ENCODE measurements at places on chromosomes 2 and 18.

DNA sequence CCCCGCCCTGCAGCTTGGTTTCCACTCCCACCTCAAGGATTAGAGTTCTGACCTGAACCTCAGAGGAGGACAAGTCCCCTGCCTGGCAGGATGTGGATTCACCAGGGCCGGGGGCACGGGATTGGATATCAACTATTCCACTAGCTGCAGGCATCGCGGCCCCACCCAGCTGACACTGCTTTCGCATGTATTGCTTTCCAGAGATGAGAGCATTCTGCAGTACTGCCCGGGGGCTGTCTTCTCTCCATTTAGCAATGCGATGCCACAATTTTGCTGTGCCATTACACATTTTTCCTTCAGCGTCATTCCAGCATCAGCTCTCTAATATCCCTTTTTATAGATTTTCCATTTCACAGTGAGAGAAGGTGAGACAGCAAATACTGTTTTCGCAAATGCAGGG lies 42.0 kb downstream of the CTIF start:
- DNase-seq = no peak

- no peak for DNase-seq
Observed at GRCh38 chr2:186445506-186445905, 40.6 kb upstream of the ZC3H15 start.

DNA sequence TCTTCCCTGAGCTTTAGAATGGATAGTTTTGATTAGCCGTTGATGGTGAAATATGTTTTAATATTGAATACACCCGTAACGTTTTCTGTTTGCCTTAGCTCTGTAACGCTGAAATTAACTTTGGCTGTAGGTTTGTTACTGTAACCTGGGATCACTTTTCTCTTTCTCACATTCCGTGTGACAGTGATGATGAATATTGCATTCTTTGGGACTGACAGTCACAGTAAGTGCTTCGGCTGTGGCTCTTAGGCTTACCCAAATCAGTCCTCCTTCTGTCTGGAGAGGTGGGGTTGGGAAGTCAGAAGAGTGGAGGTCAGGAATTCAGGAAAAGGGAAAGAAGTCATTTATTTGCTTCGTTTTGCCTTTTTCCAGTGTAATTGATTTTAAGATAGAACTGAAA lies 18.0 kb downstream of the RMC1 start:
- DNase-seq = no peak

- DNase-seq = no peak
Observed at GRCh38 chr2:57880446-57880845, 166.2 kb upstream of the VRK2 start.

- DNase-seq = peak; percentile 42
Observed at GRCh38 chr2:4964001-4964540, 728.1 kb upstream of the SOX11 start.

DNA sequence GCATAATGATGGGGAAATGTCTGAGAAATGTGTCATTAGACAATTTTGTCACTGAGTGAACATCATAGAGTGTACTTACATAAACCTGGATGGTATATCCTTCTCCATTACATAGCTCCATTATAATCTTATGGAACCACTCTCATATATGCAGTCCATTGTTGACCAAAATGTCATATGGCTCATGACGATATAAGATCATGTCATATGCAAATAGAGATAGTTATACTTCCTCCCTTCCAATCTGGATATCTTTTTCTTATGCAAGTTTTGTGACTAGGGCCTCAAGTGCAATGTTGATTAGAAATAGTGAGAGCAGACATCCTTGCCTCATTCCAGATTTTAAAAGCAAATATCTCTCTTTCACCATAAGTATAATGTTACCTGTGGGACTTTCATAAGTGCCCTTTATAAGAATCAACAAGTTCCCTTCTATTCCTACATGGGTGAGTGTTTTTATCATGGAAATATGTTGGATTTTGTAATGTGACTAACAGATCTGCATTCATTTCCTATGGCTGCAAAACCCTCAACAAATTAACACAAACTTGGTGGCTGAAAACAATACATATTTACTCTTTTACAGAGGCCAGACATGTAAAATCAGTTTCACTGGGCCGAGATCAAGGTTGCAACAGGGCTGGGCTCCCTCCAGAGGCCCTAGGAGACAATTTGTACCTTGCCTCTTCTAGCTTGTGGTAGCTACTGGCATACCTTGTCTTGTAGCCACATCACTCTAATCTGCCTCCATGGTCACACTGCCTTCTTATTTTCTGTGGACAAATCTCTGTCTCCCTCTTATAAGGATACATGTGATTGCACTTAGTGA lies 21.6 kb upstream of the SULT1C4 start:
- DNase-seq = no peak

GRCh38 chr2:60512641-60513040 lies 40.8 kb downstream of the BCL11A start:
- DNase-seq = no peak

GRCh38 chr18:35618696-35619095 lies 37.2 kb downstream of the GALNT1 start:
- DNase-seq = no peak

DNA sequence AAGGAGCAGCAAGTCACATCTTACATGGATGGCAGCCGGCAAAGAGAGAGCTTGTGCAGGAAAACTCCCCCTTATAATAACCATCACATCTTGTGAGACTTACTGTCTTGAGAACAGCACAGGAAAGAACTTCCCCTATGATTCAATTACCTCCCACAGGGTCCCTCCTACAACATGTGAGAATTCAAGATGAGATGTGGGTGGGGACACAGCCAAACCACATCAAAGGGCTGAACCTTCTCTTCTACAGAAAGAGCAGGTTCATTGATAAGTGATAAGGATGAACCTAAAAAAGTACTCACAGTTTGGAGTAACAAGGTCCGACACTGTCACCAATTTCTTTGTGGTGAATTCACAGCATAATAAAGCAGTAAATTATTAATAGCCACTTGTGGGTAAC lies 422.2 kb upstream of the FSIP2 start:
- DNase-seq = no peak

GRCh38 chr18:51543658-51544155 lies 346.2 kb upstream of the MEX3C start:
- DNase-seq = no peak

- DNase-seq = peak; percentile 61
Observed at GRCh38 chr2:11154016-11154922, 998 bp upstream of the SLC66A3 start.

All from SJCRH30 (cell line).